Stimulated activated CD4-positive, alpha-beta T cell treated with anti-CD3 and anti-CD28 coated beads, TNF-alpha, amount 100 ng/mL, for 4 hours (primary cell): ENCODE measurements at places on chromosomes 7 and 10.

GRCh38 chr10:130108934-130109604 is 1.6 kb downstream of the C10orf143 start:
- no peak for DNase-seq

GRCh38 chr10:132157101-132157500 is 29.6 kb upstream of the DPYSL4 start:
- no peak for DNase-seq

DNA sequence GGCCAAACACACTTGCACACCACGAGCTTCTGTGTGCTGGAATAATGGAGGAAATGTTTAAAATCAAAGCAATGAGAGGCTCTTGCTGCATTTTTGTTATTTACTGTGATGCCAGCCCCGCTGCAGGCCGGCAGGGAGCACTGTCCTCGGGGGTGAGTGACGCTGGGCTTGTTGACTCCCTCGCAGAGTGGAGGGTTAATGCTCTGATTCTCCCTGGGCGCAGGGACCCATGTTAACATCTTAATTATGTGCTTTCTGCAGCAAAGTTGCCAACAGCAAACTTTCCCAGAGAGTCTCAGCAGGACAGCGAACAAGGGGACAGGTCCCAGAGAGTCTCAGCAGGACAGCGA is 22.9 kb downstream of the SCART1 start:
- no peak for DNase-seq

- DNase-seq: no peak
These were observed 153.0 kb upstream of the PRPS1L1 start for GRCh38 chr7:18180685-18181084.

DNA sequence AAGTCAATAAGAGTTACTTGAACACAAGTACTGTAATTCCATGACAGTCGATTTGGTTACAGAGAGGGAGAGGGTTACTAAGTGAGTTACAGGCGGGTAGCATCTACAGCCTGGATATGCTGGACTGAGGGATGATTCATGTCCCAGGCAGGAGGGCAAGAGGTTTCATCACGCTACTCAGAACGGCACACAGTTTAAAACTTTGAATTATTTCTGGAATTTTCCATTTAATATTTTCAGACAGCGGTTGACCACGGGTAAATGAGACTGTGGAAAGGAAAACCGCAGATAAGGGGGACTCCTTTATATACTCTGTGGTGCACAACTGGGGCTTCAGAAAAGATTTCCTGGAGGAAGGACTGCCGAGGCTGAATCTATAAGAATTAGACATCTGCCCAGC is 25.7 kb upstream of the LRRC4 start:
- DNase-seq: no peak

DNA sequence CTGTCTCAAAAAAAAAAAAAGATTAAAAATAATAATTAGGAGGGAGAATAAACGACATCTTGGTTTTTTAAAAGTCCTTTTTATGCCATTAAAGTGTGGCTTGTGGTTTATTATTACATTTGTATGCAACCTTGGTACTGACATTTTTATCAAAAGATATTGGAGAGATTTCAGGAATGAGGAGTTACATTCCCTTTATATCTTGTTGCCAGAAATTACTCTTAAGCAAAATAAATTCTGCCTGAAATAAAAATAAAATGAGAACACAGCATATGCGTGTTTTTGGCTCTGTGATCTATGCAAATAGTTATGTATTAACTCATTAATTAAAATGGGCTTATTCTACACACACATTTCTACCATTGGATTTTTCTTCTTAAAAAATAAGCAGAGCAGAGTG is 202.4 kb downstream of the BICC1 start:
- DNase-seq: no peak

DNA sequence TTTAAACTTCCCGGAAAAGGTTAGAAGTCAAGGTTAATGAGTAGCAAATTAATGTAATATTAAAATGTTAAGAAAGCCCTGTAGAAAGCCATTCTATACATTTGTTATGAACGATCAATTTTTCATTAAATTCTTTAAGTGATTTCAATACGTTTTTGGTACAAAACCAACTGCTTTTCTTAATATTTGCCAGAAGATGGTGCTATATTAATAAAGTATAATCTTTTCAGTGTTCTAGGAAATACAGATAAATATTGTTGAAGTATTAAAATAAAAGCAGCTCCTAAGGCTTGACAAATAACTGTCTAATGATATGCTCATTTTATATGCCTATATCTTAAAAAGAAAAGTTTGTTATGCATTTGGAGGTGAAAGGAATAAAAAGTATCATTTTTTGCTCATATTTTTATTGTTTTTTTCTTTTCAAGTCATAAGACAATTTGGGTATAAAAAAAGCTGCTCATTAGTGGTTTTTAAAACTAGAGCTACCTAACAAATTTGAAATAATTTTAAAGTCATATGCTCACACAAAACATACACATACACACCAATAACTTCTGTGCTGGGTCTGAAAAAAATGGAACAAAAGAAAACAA is 130.3 kb upstream of the POT1 start:
- no peak for DNase-seq

GRCh38 chr10:130570074-130570473 is 433.9 kb downstream of the GLRX3 start:
- no peak for DNase-seq

DNA sequence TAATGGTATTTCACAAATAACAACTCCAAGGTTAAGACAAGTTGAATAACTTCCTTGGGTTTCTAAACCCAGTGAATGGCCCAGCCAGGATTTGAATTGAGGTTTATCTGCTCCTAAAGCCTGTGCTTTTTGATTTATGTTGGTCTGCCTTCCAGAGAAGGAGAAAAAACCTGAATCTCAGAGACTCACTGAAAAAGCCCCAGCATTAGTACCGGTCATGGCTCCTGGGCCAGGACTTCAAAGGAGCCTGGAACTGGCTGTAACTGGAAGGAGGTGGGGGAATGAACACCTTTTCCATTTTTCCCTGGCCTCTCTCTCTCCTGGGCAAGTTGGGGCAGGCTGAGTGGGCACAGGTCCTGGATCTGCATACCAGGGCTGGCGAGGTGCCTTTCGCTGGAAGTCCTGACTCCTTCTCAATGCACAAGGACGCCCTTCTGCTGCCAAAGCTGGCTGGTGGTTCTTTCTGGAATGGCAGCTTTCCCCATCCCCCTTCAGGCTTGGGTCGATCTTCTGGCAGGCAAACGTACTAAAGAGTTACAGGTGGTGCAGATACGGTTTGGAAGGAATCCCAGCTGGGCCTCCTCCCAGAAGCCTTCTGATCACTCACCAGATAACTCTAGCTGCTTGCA is 268.2 kb downstream of the PTEN start:
- DNase-seq: no peak

GRCh38 chr7:101453617-101454016 is 90.9 kb downstream of the COL26A1 start:
- no peak for DNase-seq

- DNase-seq: no peak
These were observed 55.6 kb downstream of the ARHGAP22 start for GRCh38 chr10:48549236-48549635.

- no peak for DNase-seq
These were observed 136.3 kb upstream of the TMEM72 start for GRCh38 chr10:44774676-44775401.

GRCh38 chr10:118542205-118542604 is 53.2 kb downstream of the PRLHR start:
- DNase-seq: no peak

DNA sequence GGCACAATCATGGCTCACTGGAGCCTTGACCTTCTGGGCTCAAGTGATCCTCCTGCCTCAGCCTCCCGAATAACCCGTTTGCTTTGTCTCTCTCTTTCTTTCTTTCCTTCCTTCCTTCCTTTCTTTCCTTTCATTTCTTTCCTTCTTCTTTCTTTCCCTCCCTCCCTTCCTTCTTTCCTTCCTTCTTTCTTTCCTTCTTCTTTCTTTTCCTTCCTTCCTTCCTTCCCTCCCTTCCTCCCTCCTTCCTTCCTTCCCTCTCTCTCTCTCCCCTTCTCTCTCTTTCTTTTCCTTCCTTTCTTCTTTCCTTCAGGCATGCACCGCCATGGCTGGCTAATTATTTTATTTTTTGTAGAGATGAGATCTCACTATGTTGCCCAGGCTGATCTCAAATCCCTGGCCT is 57.9 kb upstream of the NPTX2 start:
- no peak for DNase-seq

GRCh38 chr10:6299234-6299633 is 96.5 kb downstream of the PFKFB3 start:
- DNase-seq: no peak

DNA sequence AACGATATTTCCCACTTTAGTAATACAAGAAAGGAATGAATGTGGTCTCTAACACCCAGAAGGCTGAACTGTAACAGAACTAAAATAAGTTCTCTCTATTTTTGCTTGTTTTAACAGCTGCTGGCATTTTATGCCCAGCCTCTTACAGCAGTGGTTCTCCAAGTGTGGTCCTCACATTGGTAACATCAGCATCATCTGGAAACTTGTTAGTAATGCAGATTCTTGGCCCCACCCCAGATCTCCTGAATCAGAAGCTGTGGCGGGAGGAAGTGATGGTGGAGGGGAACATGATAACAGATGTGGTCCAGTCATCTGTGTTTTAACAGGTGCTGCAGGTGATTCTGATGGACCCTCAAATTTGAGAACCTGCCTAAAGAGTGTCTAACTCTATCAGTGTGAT is 170.1 kb downstream of the TMEM26 start:
- no peak for DNase-seq

- no peak for DNase-seq
These were observed 167.9 kb upstream of the PRSS1 start for GRCh38 chr7:142581341-142581740.

DNA sequence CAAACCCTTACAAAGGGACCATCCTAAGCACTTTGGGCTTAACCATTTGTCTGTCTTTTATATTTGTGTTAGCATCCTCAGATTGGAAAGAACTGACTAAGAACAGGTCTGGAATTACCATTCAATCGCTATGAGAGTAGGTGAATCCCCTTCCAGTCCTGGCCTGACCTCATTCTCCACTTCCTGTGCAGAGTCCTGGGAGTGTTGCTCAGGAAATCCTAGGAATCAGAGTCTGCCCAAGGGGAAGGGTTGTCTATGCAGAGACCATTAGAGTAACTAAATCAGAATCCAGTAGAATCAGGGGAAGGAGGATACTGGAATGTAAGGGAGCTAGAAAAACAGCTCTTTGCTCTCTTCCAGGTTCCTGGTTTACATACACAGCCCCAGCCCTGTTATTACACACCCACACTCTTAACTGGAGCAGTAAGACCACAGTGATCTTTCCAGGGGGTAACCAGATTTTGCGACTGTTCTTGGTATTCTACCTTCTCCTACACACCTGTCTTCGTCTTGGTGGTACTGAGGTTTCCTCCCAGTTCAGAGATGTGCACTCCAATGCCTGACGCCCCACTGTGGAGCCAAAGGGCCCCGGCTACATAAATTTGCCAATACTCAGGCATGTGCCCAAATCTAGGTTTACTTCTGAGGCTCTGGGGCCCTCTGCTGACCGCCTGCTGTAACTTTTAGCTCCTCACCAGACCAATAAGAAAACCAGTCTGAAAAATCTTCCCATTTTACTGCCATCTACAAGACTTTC is 103.7 kb downstream of the RNF216 start:
- no peak for DNase-seq

GRCh38 chr10:57917019-57917418 is 350.7 kb downstream of the IPMK start:
- no peak for DNase-seq

GRCh38 chr7:119647286-119647685 is 625.7 kb upstream of the KCND2 start:
- no peak for DNase-seq

DNA sequence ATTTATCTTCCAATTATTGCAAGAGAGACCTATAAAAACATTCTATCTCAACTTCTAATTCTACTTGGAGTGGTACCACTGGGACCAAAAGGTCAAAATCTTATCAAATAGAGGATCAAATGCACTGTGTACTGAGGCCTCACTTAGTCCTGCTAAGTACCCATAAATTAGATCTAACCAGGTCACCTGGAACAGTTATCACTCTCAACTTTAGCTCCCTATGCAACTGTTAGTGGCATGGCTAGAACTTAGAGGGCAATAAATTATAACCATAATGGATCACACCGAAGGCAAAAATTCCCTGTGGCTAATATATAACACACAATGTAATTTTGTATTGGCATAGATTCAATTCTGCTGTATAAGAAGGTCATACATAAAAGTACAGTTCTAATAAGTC is 428.9 kb downstream of the PCDH15 start:
- DNase-seq: no peak

DNA sequence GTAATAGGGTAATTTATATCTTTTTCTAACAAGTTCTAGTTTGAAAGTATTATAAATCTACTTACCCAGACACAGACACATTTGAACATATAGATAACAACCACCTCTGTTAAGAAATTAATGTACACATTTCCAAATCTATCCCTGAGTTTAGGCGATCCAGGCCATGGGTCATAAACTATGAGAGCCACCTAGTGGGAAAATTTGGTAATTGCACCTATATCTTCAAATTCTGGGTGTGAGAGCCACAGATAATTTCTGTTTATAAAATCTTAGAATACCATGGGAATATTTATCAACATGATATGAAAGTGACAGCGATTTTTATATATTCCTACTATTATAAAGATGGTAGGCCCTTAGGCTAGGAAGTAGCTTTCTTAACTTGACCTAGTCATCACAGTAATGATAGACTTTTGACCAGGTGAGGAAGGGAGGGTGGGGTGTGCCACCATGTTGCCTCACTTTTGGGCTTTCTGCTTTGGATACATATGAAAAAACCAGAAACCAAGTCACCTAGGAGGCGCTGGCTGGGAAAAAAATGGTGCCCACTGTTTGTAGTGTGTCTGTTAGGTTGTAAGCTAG is 8.0 kb upstream of the EPHA1 start:
- DNase-seq: no peak

GRCh38 chr7:94190599-94191061 is 186.5 kb upstream of the BET1 start:
- DNase-seq: no peak

DNA sequence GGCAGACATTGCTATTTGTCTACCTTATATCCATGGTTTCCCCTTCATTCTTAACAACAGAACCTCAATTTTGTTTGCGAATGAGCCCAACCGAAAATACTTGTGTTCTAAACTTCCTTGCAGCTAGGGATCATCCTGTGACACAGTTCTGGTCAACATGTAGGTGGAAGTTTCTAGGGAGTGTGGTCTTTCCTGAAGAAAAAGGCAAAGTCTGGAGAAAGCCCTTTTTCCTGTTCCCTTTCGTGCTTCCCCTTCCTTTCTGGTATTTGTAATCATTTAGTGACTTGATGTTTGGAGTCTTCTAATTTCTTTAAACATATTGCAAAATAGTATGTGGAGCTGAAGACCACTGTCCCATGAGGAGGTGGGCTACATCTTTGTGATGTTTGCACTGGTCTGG is 2.9 kb upstream of the IFRD1 start:
- no peak for DNase-seq
